ENCODE measurements at places on chromosomes 4 and X.

GRCh38 chr4:189660722-189661360 lies 279.8 kb upstream of the FRG1 start:
- no peaks in the 10 kb centered on the region for H3K4me1 ChIP-seq
- no peaks in the 10 kb centered on the region for H3K36me3 ChIP-seq
- no peaks in the 10 kb centered on the region for H3K27me3 ChIP-seq
- H3K27ac ChIP-seq: no peak overlapping the region

DNA sequence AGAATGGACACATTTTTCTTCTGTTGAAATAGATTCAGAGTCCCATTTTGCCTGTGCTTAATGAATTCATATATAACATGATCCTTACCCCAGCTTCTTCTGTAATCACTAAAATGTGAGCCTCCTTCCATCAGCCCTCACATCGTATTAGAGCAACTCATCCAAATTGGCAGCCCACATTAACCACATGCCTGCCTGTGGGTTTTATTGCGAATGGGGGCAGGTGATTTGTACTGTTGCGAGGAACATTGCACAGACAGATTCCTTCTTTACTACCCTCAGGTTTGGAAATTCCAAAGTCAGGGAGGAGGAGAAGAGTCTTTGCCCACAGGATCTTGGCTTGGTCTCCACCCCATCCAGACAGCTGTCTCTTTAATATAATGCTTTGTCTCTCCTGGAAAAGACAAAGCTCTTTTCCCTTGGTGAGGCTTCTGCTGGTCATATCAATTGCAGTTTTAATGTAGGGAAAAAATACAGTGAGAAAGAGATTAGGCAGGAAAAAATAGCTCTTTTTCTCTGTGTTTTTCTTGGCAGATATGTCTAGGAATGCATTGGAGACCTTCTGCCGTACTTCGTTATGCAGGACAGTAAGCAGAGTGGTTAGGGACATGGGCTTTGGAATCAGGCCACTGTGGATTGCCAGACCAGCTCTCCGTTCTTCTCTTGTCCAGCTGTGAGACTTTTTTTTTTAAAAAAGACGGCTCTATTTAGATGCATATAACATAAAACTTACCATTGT lies 371.2 kb downstream of the AFF2 start:
- H3K36me3 ChIP-seq: no peaks in the 10 kb centered on the region
- H3K27me3 ChIP-seq: peaks cover 3% of the 10 kb centered on the region
- no peak overlapping the region for H3K4me3 ChIP-seq
- no peaks in the 10 kb centered on the region for H3K4me1 ChIP-seq
- no peak for DNase-seq
- H3K27ac ChIP-seq: no peak overlapping the region

DNA sequence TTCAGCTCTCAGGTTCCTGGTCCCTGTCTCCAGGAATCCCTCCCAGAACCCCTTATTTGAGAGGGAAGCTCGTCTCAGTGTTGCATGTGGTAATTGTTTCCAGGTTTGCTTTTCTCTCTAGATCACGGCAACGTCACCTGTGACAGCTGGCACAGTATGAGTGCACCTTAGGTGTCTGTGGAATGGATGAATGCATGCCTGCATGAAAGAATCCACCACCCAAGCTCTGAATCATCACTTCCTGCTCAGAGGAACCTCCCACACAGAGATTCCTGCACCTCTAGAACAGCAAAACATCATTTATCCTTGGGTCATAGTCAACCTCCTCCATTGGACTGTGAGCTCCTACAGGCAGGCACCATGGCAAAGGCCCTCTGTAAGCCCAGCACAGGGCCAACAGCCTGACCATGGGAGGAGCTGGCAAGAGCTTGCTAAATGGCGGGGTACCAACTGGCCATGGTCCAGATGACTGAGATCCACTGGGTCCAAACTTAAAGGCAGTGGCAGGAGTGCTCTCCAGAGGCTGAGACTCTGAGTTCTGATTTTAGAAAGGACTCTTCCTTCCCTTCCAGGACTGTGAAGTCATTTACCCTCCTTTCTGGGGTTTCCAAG lies 116.2 kb downstream of the SLC2A9 start:
- H3K4me1 ChIP-seq: no peaks in the 10 kb centered on the region
- H3K27me3 ChIP-seq: no peaks in the 10 kb centered on the region
- no peak overlapping the region for H3K27ac ChIP-seq
- H3K36me3 ChIP-seq: no peaks in the 10 kb centered on the region
- peak; percentile 48 for DNase-seq
- H3K4me3 ChIP-seq: no peak overlapping the region

DNA sequence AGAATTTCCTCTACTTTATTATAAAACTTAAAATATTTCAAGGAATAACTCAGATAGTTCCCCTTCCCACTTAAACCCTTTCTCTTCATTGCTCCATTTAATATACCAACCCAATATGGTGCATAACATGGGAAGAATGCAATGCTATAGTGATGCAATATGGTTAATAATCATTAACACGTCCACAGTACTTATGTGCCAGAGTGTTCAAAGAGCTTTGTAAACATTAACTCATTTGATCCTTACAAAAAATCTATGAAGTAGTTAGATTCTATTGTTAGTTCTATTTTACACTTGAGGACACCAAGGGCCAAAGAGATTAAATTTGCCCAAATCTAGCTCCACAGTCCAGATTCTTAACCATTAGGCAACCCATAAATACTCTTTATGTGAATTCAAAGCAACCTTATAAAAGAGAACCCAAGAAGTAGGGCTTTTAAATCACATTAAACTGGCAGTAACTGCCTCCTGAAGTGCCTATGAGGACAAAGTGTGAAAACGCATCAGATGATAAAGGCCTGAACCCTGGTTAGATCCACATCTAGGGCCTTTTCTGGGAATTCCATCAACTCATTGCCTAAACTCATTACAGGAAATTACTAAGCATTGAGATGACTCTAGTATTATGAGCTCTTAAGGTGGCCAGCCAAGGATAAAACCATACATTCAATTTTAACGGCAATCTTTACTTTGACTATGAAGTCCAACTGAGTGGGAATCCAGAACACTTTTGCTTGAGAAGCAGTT lies 94.3 kb downstream of the AREG start:
- peaks cover 10% of the 10 kb centered on the region for H3K27me3 ChIP-seq
- peaks cover 3% of the 10 kb centered on the region for H3K4me1 ChIP-seq
- H3K4me3 ChIP-seq: no peak overlapping the region
- no peak for DNase-seq
- no peaks in the 10 kb centered on the region for H3K36me3 ChIP-seq
- no peak overlapping the region for H3K27ac ChIP-seq

DNA sequence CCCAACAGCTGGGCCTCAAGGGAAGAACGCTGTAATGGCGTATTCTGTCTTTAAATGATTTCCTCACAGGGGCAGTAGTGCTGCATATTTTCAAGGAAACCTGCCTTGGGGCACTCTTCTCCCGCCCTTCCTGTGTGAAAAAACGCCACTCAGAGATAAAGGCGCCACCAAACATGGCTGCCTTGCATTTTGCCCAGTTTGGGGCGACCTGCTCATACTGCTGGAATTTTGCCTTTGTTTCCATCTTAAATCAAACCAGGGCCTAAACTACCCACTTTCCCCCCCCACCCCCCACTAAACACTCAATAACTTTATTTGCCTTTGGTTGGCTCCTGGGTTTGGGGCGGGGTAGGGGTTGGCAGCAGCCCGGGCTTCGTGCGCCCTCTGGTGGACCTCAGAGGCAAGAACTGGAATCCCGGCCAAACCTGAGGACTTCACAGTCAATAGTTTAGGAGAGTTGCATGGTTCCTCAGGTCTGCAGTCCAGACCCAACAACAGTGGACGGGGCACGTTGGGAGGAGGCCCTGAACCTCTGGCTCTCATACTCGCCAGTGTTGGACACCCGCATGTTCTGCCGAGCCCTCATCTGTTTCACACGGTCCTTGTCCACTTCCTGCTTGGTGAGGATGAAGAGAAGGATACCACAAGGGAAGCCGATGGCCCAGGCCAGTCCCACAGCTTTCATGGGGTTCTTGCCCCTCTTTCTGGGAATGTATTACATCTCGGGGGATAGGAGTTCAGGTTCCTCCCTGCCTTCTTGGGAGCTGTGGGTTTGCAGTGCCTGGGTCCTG lies 220.1 kb upstream of the STK26 start:
- peak; percentile 71 for DNase-seq
- H3K27me3 ChIP-seq: no peaks in the 10 kb centered on the region
- H3K4me1 ChIP-seq: no peaks in the 10 kb centered on the region
- H3K36me3 ChIP-seq: no peaks in the 10 kb centered on the region
- no peak overlapping the region for H3K4me3 ChIP-seq

DNA sequence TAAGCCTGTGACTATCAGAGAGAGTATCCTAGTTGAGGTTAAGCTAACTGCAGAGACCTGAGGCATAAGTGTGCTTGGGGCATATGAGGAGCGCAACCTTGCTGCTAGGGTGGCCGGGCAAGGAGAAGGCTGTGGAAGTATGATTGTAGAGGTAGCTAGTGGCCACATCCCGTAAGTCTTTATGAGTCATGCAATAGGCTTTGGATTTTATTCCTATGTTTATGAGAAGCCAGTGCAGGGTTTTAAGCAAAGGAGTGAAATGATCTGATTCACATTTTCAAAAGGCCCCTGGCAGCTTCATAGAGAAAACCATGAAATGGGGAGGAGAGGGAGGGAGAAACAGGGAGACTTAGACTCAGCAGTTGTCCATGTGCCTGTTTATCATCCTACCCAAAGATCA lies 92.1 kb upstream of the WDFY3 start:
- no peaks in the 10 kb centered on the region for H3K36me3 ChIP-seq
- no peak overlapping the region for H3K4me3 ChIP-seq
- no peak overlapping the region for H3K27ac ChIP-seq
- H3K4me1 ChIP-seq: no peaks in the 10 kb centered on the region
- H3K27me3 ChIP-seq: no peaks in the 10 kb centered on the region
- no peak for DNase-seq

- H3K27me3 ChIP-seq: no peaks in the 10 kb centered on the region
- no peak overlapping the region for H3K27ac ChIP-seq
- no peak overlapping the region for H3K4me3 ChIP-seq
- peaks cover 3% of the 10 kb centered on the region for H3K4me1 ChIP-seq
Measured at GRCh38 chr4:15586066-15586465, 69.1 kb downstream of the FBXL5 start.

DNA sequence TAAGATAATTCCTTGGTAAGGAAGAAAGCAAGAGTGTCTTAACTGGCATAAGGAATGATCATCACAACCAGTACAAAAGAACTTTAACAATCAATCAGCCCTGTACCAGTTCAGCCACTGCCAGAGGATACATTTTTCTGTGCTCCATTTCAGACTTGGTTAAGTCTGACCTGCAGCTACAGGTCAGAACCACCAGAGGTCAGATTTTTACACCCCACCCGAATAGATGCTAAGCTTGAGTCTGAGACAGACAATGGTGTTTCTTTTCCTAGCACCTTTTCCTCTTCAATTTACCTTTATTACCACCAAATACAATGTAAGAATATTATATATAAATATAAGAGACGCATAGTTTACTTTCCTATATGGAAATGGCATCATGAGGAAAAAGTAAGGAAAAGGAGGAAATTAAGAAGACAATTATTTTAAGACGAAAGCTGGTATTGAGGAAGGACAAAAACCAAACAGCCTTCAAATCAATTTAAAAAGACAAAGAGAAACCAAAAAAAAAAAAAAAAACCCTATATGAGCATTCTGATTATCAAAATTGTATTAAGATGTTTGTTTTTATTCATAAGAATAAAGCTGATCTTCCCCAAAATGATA lies 215.3 kb upstream of the TTC29 start:
- H3K36me3 ChIP-seq: no peaks in the 10 kb centered on the region
- no peak overlapping the region for H3K4me3 ChIP-seq
- DNase-seq: no peak
- H3K27ac ChIP-seq: no peak overlapping the region

DNA sequence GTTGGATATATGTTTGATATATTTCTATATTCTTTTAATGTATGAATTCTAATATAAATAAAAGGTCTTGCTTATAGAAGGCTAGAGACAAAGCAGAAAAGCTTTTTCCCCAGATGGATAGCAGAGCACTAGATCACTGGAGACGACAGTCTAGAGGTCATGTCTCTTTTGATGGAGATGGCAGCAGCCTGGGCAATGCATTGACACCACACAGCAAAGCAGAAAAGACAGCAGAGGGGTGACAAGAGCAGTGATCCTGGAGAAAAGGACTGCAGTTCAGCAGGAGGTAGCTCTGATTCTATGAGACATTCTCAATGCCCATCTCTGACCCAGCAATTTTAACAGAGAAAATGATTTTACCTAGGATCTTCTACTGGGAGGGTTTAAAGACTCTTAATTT lies 210.6 kb downstream of the DTHD1 start:
- DNase-seq: no peak
- no peaks in the 10 kb centered on the region for H3K4me1 ChIP-seq
- H3K27me3 ChIP-seq: peaks cover 6% of the 10 kb centered on the region
- no peaks in the 10 kb centered on the region for H3K36me3 ChIP-seq

DNA sequence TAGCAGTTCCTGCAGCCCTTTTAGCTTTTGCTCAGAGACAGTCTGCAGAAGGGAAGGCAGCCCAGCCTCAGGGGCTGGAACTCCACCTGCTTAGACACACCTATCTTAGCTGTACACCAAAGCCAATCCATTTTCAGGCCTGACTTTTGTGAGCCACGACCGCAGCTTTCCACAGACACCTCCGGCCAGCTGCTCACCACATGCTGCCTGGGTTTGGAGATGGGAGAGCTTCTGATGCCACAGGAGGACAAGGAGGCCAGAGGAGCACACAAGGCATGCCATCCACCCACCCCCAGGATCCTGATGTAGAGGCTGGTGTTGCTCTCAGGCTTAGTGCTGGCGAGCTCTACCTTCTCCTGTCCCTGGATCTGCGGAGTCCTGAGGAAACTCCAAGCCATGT lies 141.8 kb upstream of the NALF2 start:
- no peaks in the 10 kb centered on the region for H3K27me3 ChIP-seq
- H3K4me3 ChIP-seq: no peak overlapping the region
- no peak for DNase-seq
- H3K4me1 ChIP-seq: no peaks in the 10 kb centered on the region

GRCh38 chr4:156084373-156084772 lies 130.7 kb upstream of the CTSO start:
- H3K4me3 ChIP-seq: no peak overlapping the region
- no peak overlapping the region for H3K27ac ChIP-seq
- DNase-seq: no peak
- no peaks in the 10 kb centered on the region for H3K4me1 ChIP-seq

GRCh38 chrX:70139736-70140135 lies 6.5 kb downstream of the IGBP1 start:
- no peak overlapping the region for H3K4me3 ChIP-seq
- peaks cover 27% of the 10 kb centered on the region for H3K4me1 ChIP-seq
- H3K27me3 ChIP-seq: no peaks in the 10 kb centered on the region
- no peak overlapping the region for H3K27ac ChIP-seq

- H3K4me3 ChIP-seq: no peak overlapping the region
- no peak for DNase-seq
- H3K36me3 ChIP-seq: no peaks in the 10 kb centered on the region
- H3K4me1 ChIP-seq: no peaks in the 10 kb centered on the region
- H3K27me3 ChIP-seq: peaks cover 19% of the 10 kb centered on the region
Measured at GRCh38 chr4:9800848-9801247, 19.4 kb downstream of the DRD5 start.

GRCh38 chr4:120215350-120215749 lies 148.7 kb upstream of the MAD2L1 start:
- H3K27ac ChIP-seq: no peak overlapping the region
- no peaks in the 10 kb centered on the region for H3K4me1 ChIP-seq
- no peak overlapping the region for H3K4me3 ChIP-seq
- no peak for DNase-seq
- H3K27me3 ChIP-seq: no peaks in the 10 kb centered on the region

- peaks cover 37% of the 10 kb centered on the region for H3K27me3 ChIP-seq
- H3K4me1 ChIP-seq: peaks cover 3% of the 10 kb centered on the region
- no peak overlapping the region for H3K4me3 ChIP-seq
- H3K36me3 ChIP-seq: no peaks in the 10 kb centered on the region
- no peak for DNase-seq
Measured at GRCh38 chr4:16116019-16116418, 32.2 kb upstream of the PROM1 start.
